ENCODE measurements at places on chromosomes 11 and 22.

GRCh38 chr11:3655547-3655946 lies 10.6 kb downstream of the ART1 start:
- DNase-seq, result no peak

GRCh38 chr11:74470526-74470925 lies 3.2 kb upstream of the KCNE3 start:
- DNase-seq, result no peak

DNA sequence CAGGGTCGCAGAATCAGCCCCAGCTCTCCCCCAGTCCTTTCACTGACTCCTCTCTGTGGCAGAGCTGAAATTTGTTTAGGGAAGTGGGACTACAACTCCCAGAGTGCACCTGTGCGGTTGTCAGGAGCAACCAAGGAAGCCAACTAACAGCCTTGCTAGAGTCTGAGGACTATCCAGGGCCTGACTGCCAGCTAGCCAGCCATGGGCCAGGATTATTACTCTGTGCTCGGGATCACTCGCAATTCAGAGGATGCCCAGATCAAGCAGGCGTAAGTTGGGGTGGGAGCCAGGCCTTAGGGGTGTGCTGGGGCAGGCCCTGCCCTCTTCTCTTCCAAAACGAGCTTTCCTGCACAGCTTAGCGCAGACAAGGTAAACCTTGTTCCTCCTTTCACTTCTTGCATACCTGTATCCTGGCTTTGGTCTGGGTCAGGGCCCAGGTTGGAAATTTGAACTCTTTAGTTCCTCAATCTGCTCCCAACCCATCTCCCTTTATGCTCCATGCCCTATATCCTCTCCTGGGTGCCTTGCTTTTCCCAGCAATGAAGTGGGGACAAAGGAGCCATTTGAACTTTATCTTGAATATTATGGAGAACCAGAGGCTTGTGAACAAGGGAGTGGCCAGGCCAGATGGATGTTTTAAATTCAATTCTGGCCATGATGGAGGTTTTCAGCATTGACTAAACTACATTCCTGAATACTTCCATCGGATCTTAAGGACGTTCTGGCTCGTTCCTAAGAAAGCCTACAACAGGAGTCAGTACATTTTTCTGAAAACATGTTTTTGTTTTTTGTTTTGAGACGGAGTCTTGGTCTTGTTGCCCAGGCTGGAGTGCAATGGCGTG lies at the start of gene DNAJB13:
Gene DNAJB13 (plus strand): TSS at position 158 of the 842 bp plus-strand sequence. CDS start 44 bp downstream, at position 202.
- DNase-seq, result no peak

GRCh38 chr11:75166791-75167190 lies 15.9 kb downstream of the SLCO2B1 start:
- DNase-seq, result no peak
